ENCODE measurements at places on chromosomes 5 and 9. TPM values are rescaled to one million over a fixed set of nuclear protein-coding genes. Genes with fewer than 3 reads are reported as not detected.
A peak's percentile ranks its signal among the peaks of the same experiment; 100 is the strongest.

GRCh38 chr5:163889369-163889768, 383.9 kb downstream of the MAT2B start:
- DNase-seq = no peak

GRCh38 chr9:20352591-20352990, 269.7 kb downstream of the MLLT3 start:
- no peak for DNase-seq

- DNase-seq = no peak
These were observed 361.3 kb upstream of the PTGER4 start for GRCh38 chr5:40318395-40318794.

GRCh38 chr5:157785801-157786200, 42.3 kb downstream of the LSM11 start:
- DNase-seq = no peak

DNA sequence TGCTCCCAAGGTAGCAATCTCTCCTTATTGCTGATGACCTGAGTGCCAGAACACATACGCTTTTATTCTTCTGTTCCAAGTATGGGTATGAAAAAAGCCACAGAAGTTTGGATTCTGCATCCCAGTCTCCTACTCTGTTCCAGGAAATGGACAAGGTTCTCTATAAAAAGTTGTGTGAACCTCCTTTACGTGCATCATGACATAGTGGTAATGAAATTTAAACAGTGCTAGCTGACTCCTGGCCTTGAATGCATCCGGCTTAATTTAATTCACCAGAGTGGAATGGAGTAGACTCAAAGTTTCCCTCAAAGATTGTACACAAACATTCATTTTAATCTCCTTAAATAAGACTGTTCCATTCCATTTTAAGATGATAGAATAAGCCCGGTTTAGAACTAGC, 68.9 kb downstream of the LURAP1L start:
- no peak for DNase-seq

GRCh38 chr9:127447416-127448111, 3.6 kb downstream of the RPL12 start:
- no peak for DNase-seq

DNA sequence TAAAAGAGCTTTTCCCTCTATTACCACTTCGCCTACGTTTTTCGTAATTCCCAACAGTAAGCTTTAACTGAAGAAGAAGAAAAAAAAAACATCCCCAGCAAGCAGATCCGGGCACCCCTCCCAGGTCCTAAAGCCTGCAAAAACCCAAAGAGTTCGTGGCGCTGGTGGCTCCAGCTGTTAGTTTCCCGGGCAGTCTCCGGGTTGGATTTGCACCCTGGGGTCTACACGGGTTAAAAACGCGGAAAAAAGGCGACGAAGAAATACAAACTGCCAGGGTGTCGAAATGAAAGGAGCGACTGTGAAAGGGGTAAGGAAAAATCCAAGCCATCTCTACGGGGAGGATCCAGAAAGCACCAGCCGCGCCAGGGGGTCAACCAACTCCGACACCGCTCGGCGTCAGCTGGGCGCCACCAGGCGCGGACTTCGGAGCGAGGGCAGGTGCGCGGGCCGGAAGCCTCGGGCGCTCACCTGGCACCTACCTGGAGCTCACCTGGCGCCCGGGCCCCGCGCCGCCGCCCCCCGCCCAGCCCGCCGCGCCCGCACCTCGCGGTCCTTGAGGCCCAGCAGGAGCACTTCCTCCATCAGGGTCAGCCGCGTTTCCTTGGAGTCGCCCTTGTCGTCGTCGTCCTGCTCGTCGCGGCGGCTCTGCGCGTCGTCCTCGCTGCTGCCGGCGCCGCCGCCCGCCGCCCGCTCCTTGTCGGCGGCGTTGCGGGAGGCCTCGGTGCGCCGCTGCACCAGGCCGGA, 680 bp downstream of the GOLPH3 start:
- DNase-seq = peak; percentile 58

FCN2 gene
- not detected for total RNA-seq

DOCK8 gene
- 1.3 TPM for total RNA-seq

AGXT2 gene
- not detected for total RNA-seq

GAS1 gene
- 1.6 TPM for total RNA-seq

OMD gene
- not detected for total RNA-seq

SLC2A8 gene
- total RNA-seq = 9.1 TPM

Data from lung microvascular endothelial cell (primary cell).